ENCODE measurements at places on chromosomes 12 and 14.

DNA sequence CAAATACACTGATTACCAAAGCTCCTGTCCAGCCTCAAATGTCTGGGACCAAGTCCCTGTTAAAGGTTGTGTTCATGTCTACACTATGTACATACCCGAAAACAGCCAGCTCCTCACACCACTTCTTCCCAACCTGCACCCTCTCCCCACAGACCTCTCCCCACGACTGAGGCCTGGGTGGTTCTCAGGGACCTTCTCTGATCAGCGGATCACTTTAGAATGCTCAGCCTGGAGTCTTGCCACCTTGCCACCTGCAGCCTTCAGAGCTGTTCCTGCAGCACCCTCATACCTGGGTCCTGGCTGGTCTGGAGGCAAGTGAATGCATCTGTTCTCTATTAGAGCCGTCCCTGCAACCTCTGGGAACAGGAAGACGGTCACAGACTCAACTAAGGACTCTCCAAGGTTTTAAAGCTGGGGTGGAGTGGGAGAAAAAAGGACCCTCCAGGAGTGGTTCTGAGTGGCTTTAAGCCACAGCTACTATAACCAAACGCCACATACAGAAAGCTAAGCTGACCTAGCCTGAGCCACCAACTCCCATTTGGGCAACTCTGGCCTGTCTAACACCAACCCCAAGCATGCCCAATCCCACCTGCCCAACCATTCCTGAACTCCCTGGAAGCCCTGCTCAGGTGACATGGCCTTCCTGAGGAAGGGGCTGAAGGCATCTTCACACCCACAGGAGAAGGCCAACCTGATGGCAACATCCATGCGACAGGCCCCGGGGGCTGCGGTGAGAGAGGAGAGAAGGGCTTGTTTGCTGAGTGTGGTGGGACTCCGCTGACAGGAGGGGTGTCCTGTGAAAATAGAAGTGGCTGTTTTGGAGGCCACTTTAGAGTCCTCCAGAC is 8.6 kb downstream of the KRT2 start:
- no peak for DNase-seq

DNA sequence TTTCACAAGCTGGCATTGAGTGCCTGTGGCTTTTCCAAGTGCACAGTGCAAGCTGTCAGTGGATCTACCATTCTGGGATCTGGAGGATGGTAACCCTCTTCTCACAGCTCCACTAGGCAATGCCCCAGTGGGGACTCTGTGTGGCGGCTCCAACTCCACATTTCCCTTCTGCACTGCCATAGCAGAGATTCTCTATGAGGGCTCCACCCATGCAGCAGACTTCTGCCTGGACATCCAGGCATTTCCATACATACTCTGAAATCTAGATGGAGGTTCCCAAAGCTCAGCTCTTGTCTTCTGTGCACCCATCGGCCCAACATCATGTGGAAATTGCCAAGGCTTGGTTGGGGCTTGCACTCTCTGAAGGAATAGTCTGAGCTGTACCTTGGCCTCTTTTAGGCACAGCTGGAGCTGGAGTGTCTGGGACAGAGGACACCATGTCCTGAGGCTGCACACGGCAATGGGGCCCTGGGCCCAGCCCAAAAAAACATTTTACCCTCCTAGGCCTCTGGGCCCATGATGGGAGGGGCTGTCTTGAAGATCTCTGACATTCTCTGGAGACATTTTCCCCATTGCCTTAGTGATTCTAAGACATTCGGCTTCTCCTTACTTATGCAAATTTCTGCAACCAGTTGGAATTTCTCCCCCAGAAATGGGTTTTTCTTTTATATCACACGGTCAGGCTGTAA is 313.3 kb upstream of the SFSWAP start:
- no peak for DNase-seq

- DNase-seq = no peak
Observed at GRCh38 chr12:111435661-111436201, 30.0 kb downstream of the SH2B3 start.

- no peak for DNase-seq
Observed at GRCh38 chr14:101583006-101583714, 21.9 kb downstream of the DIO3 start.

DNA sequence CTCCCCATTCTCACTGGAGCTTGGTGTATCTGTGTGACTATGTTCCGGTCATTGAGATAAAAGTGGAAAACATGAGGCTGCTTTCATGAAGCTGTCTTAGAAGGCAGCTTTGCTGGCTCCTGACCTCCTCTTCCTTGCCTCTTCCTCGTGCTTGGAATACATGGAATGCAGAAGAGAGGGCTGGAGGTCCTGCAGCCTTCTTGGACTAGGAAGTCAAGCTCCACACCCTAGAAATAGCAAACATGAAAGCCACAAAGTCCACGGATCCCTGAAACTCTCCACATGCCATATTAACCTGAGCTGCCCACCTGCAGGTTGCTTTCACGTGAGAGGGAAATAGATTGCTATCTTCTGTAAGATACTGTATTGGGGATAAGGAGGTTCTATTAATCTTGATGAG is 51.0 kb downstream of the FZD10 start:
- no peak for DNase-seq

DNA sequence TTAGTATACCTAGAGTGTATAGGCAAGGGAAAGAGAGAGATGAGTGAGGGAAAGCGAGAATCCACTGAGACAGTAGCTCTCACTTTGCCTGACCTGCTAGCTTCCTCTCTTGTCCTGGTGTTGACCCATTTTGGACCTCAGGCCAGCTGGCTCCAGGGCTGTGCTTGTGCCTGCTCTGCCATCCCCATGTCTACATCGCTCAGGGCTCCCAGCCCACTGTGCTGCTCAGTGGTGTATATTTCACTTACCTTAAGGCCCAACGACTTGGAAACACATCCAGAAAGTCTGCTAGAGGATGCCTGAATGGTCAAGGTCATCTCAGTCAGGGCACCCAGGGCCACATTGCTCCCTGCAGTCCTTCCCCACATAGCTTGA is 964 bp upstream of the SERPINA4 start:
- no peak for DNase-seq

- DNase-seq = no peak
Observed at GRCh38 chr12:98644433-98644711, 216 bp downstream of the IKBIP start.

GRCh38 chr14:95216008-95216407 is 58.7 kb upstream of the DICER1 start:
- no peak for DNase-seq

GRCh38 chr12:144650-145284 is 69.2 kb downstream of the SLC6A12 start:
- no peak for DNase-seq

- DNase-seq = no peak
Observed at GRCh38 chr14:91284146-91284790, 39.8 kb upstream of the GPR68 start.
